ENCODE measurements at places on chromosomes 16 and 17.

DNA sequence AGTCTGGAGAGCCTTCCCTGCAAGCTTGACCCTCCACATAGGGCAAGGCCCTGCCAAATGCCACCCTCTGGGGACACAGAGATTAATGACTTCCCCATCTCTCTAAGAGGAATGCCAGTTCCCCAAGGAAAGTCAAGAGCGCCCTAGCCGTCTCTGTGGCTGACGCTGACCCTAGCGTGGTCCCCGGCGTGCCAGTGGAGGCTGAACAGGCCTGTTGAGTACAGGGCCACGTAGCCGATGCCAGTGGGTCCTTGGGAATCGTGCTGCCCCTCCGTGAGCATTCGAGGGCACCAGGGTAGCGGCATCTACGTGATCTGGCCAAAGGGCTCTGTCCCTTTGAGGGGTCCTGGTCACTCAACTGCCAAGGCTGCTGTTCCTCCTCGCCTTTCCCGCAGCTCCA is 17.2 kb downstream of the TMEM204 start:
- no peak for DNase-seq

- no peak for DNase-seq
Measured at GRCh38 chr17:7916385-7916682, 245 bp upstream of the RNF227 start.

- DNase-seq = no peak
Measured at GRCh38 chr17:65389949-65390348, 171.5 kb downstream of the AXIN2 start.

- DNase-seq = peak; percentile 44
Measured at GRCh38 chr17:51214920-51215319, 44.9 kb downstream of the MBTD1 start.

GRCh38 chr17:38507921-38508569 is 79.8 kb downstream of the ARHGAP23 start:
- no peak for DNase-seq

DNA sequence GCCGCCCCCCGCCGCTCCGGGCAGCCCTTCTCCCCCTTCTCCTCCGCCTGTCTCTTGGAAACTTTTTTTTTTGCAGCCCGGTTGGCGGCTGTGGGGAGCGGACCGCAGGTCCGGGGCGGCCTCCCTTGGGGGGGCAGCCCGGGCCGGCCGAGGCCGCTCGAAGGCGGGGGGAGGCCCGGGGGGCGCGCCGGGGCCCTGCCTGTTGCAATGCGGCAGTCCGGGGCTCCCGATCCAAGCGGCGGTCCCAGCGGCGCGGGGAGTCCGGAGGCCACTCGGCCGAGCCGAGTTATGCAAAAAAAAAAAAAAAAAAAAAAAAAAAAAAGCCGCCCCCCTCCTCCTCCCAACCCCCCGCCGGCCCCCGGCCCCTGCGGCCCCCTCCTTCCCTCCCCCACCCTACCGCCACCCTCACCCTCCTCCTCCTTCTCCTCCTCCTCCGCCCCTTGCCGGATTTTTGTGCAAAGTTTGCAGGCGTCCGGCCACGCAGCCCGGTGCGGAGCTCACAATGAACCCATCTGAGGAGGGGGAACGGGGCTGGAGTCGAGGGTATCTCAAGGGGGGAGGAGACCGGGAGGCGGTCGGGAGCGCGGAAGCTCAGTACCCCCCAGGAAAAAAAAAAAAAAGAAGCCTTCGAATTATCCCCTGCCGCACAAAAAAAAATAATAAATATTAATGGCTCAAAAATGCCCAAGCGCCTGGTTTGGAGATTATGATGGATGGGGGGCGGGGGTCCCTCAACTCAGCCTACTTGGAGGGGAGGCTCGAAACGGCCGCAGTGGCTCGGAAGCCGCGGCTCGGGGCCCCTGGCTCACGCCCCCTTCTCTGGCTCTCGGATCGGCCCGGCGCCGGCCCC is at the start of gene ZNF423:
Gene ZNF423, minus strand, starts transcription at position 291 of the 850 bp plus-strand sequence. CDS start 338 bp downstream, outside the sequence.
- DNase-seq = no peak

DNA sequence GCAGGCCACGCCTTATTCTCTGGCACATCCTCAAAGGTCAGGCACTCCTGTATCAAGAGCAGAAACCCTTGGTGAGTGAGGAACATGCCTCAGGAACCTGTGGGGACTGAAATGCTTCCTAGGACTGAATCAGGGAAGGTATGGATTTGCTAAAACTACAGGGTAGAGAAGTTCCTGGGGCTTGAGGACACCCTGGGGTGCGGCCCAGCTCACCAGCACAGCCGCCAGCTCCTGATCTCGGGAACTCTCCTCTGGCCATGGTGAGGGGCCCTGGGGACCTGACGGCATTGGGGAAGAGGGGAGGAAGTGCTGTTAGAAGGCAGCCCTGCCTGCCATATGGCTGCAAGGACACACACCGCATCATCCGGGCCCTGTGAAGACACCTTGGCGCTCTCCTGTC is 7.5 kb downstream of the ZSCAN10 start:
- DNase-seq = no peak

Data from glomerular endothelial cell (primary cell).